ENCODE measurements at places on chromosomes 6 and 20.

- no peak for DNase-seq
Observed at GRCh38 chr6:43268782-43269272, 25.5 kb downstream of the TTBK1 start.

DNA sequence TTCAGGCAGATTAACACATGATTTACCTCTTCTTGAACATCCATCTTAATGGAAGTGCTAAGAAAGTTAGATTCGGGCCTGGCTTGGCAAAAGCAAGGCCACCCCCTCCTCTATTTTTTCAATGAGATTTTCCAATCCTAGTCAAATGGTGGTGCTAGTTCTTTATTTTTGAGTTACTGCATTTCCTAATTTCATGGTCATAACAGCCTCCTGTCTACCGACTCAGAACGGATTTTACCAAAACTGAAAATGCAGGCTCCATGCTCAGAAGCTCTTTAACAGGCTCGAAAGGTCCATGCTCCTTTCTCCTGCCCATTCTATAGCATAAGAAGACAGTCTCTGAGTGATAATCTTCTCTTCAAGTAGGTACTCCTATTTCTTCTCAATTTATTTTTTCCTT lies 117.2 kb upstream of the ESR1 start:
- DNase-seq: no peak

DNA sequence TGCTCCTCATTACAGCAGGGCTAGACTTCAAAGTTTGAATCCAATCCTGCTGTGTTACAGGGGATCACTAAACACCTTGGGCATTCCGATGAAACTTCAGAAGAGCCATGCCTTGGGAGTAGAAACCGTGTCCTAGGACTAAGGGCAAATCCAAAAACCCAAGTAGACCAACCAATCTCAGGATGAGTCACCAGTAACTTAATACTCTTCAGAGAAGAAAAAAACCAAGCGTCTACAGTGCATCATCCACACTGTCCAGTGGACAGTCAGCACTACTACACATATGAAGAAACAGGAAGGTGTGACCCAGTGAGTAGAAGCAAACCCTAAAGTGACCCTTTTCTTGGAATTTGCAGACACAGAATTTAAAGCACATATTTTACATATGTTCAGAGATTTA lies 39.5 kb upstream of the VAPB start:
- DNase-seq: no peak

DNA sequence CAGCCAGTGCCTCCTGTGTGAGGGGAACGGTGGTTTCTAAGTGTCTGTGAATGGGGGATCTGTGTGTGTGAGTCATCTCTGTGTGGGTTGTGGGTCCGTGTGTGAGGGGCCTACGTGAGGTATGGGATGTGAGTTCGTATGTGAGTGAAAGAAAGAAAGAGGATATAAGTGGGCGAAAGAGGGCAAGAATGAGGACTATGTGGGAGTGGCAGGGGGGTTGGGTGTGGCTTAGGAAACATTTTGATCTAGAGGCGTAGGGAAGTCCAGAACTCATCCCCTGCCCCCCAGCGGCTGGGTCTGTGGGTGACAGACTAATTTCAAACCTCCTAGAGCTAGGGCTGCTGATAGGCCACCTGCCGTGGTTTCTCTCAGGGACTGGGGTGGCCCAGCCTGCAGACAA lies 35.5 kb downstream of the DHX35 start:
- DNase-seq: peak; percentile 18

- DNase-seq: no peak
Observed at GRCh38 chr6:134007077-134007476, 45.3 kb downstream of the SLC2A12 start.

GRCh38 chr6:75932067-75932466 lies 140.4 kb downstream of the IMPG1 start:
- DNase-seq: no peak

- DNase-seq: no peak
Observed at GRCh38 chr6:4264081-4264480, 128.7 kb upstream of the ECI2 start.

DNA sequence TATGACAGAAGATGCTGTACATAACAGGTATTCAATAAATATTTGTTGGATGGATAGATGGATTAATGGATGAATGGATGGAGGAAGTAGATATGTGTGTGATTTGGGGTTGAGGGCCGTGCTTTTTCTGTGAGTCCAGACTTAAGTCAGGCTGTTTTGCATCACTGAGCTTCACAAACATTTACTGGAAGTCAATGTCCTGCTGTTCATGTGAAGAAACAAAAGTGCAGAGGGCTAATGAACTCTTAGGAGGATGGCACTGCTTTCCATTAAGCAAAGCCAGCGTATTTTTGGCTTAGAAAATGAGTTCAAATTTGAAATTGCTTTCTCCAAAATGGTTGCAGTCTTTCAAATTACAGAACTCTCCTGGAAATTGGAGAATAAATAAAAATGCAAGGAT lies 260.6 kb upstream of the SASH1 start:
- DNase-seq: no peak

- DNase-seq: no peak
Observed at GRCh38 chr20:47740121-47740861, 45.0 kb downstream of the SULF2 start.

All from activated CD4-positive, alpha-beta T cell treated with anti-CD3 and anti-CD28 coated beads, Interleukin-2, amount 50 U/mL, for 24 hours (primary cell).